ENCODE measurements at places on chromosomes 12 and 14. TPM values are rescaled to one million over a fixed set of nuclear protein-coding genes. Genes with fewer than 3 reads are reported as not detected.

The ZBTB1 gene
- total RNA-seq: 41.2 TPM

The RNF212B gene
- total RNA-seq: not detected

DNA sequence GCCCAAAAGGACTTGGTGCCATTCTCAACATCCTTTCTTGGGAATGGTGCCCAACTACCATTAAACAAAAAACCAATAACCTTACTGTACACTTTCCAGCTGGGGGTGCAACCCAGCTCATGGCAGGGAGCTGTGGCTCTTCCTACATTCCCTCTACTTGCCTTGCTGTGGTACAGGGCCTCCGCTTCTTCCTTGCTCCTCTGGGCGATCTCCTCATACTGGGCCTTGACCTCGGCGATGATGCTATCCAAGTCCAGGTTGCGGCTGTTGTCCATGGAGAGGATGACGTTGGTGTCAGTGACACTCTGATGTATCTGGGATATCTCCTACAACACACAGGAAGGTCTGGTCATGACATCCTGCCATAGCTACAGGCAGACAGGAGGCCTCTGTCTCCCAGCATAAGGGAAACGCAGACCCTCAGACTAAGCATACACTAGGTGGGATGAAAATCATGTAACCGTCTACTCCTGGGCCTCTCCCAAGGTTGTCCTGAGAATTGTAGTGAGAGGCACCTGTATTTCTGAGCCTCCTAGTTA, 3.9 kb downstream of the KRT2 start:
- H3K4me3 ChIP-seq: no peak overlapping the region
- H3K27ac ChIP-seq: no peak overlapping the region
- H3K27me3 ChIP-seq: peaks cover 2% of the 10 kb centered on the region
- H3K36me3 ChIP-seq: peaks cover 4% of the 10 kb centered on the region
- H3K4me1 ChIP-seq: peaks cover 56% of the 10 kb centered on the region

GRCh38 chr12:125533434-125534029, 468.3 kb downstream of the AACS start:
- no peak overlapping the region for H3K27ac ChIP-seq
- H3K36me3 ChIP-seq: no peaks in the 10 kb centered on the region
- no peaks in the 10 kb centered on the region for H3K4me1 ChIP-seq
- H3K4me3 ChIP-seq: no peak overlapping the region
- H3K27me3 ChIP-seq: peaks cover 2% of the 10 kb centered on the region

- H3K27me3 ChIP-seq: peaks cover 2% of the 10 kb centered on the region
- H3K36me3 ChIP-seq: no peaks in the 10 kb centered on the region
- DNase-seq: no peak
- H3K4me1 ChIP-seq: no peaks in the 10 kb centered on the region
- H3K4me3 ChIP-seq: no peak overlapping the region
These were observed 24.3 kb downstream of the MOAP1 start for GRCh38 chr14:93160353-93160801.

GRCh38 chr12:22282283-22282682, 52.2 kb downstream of the ST8SIA1 start:
- DNase-seq: no peak
- no peak overlapping the region for H3K27ac ChIP-seq
- peaks cover 6% of the 10 kb centered on the region for H3K27me3 ChIP-seq
- no peak overlapping the region for H3K4me3 ChIP-seq
- no peaks in the 10 kb centered on the region for H3K4me1 ChIP-seq

- peaks cover under 1% of the 10 kb centered on the region for H3K27me3 ChIP-seq
- H3K27ac ChIP-seq: no peak overlapping the region
- H3K4me1 ChIP-seq: no peaks in the 10 kb centered on the region
- H3K36me3 ChIP-seq: no peaks in the 10 kb centered on the region
- DNase-seq: no peak
These were observed 15.5 kb upstream of the PLA2G1B start for GRCh38 chr12:120343039-120343537.

DNA sequence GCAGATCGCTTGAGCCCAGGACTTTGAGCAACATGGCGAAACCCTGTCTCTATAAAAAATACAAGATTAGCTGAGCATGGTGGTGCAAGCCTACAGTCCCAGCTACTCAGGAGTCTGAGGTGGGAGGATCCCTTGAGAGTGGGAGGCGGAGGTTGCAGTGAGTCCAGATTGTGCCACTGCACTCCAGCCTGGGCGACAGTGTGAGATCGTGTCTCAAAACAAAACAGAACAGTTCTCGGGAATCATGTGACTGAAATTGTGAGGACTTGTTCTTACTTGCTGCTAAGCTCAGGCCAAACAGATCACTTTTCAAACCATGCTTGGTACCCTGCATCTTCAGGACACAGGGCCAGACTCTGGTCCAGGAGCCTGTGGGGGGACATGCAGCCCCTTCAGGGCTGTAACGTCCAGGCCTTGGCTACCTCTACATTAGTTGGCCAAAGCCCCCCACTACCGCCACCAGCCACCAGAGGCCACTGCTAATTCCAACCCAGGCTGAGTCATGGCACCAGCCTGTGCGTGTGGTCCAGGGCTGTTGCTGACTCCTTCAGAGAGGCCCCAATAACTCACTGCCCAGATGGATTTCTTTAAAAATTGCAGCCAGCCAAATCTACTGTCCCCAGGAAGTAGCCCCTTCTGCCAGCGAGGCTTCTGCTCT, 33.4 kb upstream of the SYNDIG1L start:
- H3K4me3 ChIP-seq: no peak overlapping the region
- DNase-seq: no peak
- no peaks in the 10 kb centered on the region for H3K36me3 ChIP-seq
- no peaks in the 10 kb centered on the region for H3K27me3 ChIP-seq
- H3K27ac ChIP-seq: no peak overlapping the region

The EMC9 gene
- 28.3 TPM for total RNA-seq

GRCh38 chr12:68231691-68232090, 6.1 kb upstream of the IL26 start:
- no peak overlapping the region for H3K27ac ChIP-seq
- H3K27me3 ChIP-seq: no peaks in the 10 kb centered on the region
- H3K36me3 ChIP-seq: peaks cover 7% of the 10 kb centered on the region
- no peak for DNase-seq

DNA sequence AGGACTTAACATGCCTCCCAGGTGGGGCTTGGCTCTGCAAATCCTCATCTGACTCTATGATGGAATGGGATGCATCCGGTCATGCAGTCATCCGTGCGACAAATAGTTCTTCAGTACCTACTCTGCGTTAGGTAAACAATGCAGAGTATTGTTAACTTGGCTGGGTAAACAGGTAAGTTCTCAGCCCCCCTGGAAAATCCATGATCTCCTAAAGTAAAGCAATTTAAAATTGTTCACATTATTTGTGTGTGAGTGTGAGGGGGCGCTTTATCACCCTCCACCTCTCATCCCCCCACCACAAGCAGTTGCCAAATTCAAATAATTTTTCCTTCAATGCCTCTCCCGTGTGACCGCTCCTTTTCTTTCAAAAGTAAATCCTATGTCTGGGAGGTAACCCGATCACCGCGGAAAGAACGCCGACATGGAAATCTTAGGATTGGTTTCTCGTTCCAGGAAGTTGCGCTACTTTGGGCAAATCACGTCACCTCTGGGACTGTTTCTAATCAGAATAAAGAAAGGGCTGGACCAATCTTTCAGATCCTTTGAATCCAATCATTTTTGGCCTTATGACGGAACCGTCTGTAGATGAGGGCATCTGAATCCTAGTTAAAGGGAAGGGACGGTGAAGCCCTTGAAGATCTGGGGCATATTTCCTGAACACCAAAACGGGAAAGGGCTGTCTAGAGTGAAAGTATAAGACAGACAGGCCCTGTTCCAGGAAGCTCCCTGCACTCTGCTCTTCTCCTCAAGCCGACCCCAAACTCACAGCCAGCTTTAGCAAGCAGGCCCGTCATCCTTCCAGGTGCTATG, 44.0 kb upstream of the SINHCAF start:
- H3K4me3 ChIP-seq: no peak overlapping the region
- peaks cover 8% of the 10 kb centered on the region for H3K27me3 ChIP-seq
- H3K4me1 ChIP-seq: no peaks in the 10 kb centered on the region
- no peaks in the 10 kb centered on the region for H3K36me3 ChIP-seq
- no peak for DNase-seq
- no peak overlapping the region for H3K27ac ChIP-seq

Measured in activated T-helper 1 cell treated with anti-CD3 and anti-CD28 coated beads, Interleukin-12 subunit alpha, Interleukin-12 subunit beta, Interleukin-2, Interleukin-4 antibody, amounts not matched to agents 30 ng/mL and 10 ng/mL and 1 ng/mL, durations not matched to agents 14 hours and 24 hours and 36 hours (primary cell).